Neural crest cell (in vitro differentiated cells): ENCODE measurements at places on chromosomes 2 and 18.

DNA sequence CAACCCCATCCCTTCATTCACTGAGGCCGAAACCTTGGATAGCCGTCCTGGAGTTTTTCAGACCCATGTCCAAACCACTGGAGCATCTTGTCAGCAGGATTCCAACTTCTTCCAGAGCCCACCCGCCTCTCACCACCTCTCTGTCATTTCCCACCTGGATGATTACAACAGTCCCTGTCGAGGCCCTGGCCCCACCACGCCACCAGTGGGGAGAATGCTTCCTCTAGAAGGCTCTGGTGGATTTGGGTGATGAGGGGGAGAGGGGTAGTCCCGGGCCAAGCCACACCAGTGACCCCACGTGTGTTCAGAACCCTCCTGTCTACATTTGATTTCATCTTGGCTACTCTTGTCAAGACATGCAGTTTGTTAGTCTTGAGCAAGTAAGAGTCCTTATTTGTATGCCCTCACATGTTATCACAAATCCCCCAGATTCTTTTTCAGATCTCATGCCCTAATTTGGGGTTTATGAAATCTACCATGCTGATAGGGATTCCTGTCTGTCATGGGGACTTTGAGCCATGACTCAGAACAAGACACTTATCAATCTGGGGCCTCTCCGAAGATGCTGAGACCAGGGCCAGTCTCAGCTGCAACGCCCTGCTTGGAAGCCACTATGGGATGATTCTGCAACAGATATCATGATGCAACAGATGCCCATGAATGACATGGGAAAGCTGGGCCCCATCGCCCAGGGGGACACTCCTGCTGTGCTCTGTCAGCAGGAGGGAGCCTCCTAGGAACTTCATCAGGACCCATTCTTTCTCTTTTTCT is 186.1 kb downstream of the ZFP36L2 start:
- no peak for DNase-seq

DNA sequence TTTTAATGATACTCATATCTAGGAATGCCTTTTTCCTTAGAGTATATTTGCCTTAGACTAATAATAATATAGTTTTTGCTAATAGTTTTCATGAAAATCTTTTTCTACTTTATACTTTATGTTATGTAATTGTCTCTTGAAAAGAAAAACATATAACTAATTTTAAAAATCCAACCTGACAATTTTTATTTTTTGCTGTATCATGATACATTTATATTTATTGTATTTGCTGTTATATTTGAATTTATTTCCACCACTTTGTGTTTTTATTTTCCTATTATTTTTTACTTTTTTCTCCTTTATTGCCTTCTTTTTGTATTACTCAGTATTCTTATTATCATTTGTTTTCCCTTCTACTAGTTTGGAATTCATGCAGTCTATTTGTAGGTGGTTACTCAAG is 85.4 kb downstream of the MBD5 start:
- no peak for DNase-seq

DNA sequence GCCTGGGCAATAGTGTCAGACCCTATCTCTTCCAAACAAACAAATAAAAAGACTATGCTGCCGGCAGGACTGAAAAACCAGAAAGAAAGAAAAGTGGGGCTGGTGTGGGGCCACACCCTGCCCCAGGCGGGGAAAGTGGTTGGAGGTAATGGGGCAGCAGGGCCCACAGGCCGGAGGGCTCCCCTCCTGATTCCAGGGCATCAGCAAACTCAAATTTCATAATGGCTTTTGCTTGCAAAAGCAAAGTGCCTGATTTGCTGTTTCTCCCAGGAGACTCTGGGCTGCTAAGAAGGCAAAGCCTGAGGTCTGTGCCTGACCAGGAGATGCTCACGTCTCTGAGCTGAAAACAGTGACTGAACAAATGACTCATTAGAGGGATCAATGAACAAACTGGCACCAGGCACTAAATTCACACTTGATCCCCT is 121.9 kb downstream of the HDAC4 start:
- DNase-seq: no peak

DNA sequence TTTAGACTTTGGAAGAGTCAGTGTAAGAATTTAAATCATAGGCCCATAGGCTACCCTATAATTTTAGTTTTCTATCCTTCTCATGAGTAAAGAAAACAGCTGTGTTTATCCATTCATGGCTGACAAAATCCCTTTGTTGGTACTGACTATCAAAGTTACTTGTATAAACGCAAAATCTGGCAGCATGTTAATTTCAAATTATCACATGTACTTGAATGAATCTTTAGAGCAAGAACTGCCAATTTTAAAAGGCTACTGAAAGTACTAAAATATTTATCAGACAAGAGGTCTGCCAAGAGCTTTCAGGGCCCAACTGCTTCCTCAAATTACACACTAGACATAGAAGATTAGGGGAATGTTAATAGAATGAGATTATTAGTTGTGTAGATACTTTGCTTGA is 66.6 kb downstream of the MYL12B start:
- DNase-seq: no peak

GRCh38 chr2:84556190-84556589 is 39.9 kb downstream of the DNAH6 start:
- no peak for DNase-seq

GRCh38 chr2:7819850-7820249 is 862.0 kb upstream of the ID2 start:
- no peak for DNase-seq

- no peak for DNase-seq
Observed at GRCh38 chr2:102238039-102238756, 51.4 kb downstream of the IL1RL2 start.

DNA sequence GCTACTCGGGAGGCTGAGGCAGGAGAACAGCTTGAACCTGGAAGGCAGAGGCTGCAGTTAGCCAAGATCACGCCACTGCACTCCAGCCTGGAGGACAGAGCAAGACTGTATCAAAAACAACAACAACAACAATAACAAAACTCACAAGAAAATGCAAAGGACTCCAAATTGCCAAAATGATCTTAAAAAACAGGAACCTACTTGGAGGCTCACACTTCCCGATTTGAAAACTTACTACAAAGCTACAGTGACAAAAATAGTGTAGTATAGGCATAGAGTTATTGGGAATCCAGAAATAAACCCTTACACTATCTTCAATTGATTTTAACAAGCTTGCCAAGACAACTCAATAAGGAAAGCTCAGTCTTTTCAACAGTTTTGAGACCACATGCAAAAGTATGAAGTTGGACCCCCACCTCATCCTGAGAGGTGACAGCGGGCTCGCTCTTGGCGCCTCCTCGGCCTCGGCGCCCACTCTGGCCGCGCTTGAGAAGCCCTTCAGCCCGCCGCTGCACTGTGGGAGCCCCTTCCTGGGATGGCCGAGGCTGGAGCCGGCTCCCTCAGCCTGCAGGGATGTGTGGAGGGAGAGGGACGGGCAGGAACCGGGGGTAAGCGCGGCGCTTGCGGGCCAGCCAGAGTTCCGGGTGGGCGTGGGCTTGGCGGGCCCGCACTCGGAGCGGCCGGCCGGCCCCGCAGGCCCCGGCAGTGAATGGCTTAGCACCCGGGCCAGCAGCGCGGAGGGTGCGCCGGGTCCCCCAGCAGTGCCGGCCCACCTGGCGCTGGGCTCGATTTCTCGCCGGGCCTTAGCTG is 18.3 kb upstream of the ACVR2A start:
- no peak for DNase-seq

DNA sequence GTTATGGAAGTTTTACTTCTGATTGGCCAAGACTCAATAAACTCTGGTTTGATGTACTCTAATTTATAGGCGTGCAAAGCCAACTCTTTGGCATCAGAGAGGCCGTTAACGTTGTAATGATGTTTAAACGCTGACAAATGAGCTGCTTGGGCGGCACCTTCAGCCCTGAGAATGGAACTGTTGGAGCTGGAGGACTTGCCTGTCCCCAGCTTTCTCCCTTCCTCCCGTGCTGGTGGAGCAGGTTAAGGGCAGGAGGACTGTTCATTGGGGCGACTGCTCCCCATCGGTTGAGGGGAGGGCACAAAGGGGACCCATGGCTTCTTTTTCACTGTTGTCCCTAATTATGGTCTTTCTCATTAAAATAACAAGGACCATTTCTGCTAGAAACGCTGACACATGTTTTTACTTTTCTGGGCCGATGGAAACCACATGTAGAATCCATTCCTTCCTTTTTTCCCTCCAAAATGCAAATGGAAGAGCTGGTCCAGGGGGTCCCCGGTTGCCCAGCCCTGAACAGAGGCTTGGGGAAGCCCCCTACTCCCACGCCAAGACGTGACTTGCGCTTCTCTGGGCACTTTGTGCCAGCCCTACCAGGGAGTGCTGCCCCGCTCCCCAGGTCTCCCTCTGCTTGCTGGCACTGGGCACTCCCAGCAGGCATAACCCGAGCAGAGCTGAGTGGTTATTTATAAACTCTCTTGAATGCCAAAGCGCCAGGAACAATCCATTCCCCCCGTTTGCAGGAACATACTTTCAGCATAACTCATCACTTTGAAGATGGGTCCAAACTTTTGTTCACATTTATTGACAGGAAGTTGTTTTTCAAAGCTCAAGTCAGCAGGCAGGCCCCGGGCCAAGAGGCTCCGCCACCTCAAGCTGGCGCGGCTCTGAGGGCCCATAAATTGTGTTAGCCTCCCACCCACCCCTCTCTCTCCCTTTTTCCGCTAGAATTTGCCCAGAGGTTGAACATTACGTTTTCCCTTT is 170.1 kb downstream of the ASB1 start:
- no peak for DNase-seq

- no peak for DNase-seq
Observed at GRCh38 chr2:175227393-175227792, 45.9 kb upstream of the ATP5MC3 start.

DNA sequence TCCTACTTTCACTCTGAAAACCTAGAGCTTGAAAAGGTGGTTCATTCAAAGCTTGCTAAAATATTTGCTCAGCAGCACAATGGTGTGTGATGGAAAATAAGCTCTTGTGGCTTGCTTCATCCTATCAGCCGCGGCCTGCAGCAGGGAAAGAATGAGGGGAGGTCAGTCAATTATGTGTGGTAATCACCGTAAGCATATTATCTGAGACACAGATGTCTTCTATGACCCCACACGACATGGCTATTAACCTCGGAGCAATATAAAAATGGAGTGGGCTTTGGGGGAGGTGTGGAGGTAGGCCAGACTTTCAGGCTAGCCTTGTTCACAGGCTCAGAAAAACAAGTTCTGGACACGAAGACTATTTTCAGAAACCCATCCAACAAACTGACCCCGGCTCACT is 98.4 kb upstream of the SIX3 start:
- DNase-seq: no peak

GRCh38 chr2:112803691-112804521 is 19.6 kb upstream of the IL1A start:
- DNase-seq: no peak

DNA sequence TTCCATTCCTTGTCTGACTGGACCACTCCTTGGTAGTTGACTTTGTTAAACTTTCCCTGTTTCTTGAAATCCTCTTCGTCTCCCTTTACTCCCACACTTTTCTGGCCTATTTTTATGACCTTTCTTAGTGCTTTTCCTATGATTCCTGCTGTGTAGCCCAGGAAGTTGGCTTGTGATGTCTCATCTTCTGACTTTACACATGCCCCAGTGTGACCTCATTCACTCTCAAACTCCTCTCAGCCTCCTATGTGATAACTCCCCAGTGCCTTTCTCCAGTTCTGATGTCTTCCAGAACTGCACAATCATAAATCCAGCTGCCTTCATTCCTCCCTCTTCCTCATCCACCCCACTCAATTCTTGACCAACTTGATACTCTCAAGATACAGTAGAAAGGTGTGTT is 407.6 kb downstream of the TGIF1 start:
- no peak for DNase-seq

DNA sequence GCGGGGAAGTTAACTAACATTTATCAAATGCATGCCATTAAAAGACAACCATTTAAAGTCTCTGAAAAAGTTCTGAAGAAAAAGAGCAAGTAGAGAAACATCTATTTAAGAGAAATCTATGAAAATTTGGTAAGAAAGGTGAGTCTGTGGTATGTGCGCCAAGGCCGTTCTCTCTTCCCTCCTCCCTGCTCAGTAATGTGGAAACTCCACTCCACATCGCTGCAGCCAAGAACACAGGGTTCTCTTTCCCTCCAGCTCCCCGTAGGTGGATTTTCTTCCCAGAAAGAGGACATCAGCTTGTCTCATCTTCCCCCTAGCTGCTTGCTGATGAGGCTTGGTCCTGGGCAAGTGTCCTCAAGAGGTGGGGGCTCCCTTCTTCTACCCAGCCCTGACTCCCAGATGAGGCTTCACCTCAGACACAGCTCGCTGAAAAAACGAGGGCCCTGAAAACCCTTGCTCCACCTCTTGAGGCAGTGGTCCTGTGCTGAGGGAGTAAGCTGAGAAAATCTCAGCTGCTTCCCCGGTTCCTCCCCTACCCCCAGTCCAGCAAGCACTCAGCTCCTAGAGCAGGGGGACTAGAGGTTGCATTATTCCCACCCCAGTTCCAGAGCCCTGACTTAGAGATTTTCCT is 45.8 kb upstream of the PTPRM start:
- no peak for DNase-seq

DNA sequence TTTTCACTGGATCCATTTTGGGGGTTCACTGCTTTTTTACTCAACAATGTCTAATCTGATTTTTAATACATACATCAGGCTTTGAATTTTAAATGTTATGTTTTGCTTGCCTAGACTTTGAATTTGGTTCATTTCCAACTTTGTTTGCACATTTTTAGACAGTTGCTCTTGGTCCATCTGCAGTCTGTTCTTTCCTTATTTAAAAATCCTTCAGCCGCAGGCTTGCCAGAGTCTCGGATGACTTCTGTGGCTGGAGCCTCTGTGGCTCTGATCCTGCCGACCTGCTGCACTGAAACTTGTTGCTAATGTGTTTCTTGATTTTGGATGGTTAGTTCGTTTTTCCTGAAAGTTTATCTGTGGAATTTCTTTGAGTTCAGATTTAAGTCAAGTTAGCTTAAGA is 172.0 kb upstream of the ALKAL2 start:
- DNase-seq: no peak

DNA sequence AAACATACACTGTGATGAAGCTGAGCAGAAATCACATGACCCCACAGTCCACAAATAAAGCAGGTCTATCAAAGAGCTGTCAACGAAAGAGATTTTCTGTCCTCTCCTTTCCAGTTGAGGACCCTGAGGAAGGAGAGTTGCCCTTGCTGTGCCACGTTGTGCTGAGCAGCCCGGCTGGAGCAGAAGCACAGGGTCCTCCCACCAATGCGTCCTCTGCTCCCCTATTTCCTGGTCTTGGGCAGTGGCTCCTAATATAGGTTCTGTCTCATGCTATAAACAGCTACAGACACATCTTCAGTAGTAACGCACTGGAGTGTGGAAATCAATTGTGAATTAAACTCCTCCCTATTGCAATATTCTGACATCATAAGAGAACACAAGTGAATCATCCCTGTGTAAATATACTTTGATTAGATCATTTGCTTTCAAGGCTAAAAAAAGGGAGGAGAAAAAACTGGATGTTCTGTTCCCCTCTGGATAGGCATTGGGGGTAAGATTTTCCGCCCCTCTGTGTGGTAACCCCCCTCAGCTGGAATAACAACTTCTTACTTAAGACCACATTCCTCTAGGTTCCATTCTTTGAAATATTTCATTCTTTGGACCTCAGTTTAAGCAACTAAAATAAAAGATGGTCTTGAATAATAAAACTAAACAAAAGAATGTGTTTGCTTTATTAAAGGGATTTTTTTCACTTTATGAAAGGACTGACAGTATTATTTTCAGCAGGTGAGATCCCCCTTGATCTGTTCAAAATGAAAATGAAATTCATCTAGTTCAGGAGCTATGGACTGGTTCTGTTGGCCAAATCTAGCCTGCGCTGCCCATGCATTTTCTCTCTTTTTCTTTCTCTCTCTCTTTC is 8.3 kb upstream of the RHOB start:
- no peak for DNase-seq

- DNase-seq: no peak
Observed at GRCh38 chr2:227407591-227408151, 19.9 kb upstream of the SCYGR1 start.
